NCI-H69 (cell line): ENCODE measurements at places on chromosomes 7 and 10.
A peak's percentile ranks its signal among the peaks of the same experiment; 100 is the strongest.

GRCh38 chr7:964401-965231 lies 10.1 kb upstream of the ADAP1 start:
- peak; percentile 34 for DNase-seq

- no peak for DNase-seq
These were observed 17.4 kb downstream of the KPNA7 start for GRCh38 chr7:99190359-99191009.

- no peak for DNase-seq
These were observed 58.2 kb upstream of the BET1 start for GRCh38 chr7:94062372-94062771.

GRCh38 chr10:100204370-100204769 lies 18.5 kb upstream of the ERLIN1 start:
- no peak for DNase-seq

DNA sequence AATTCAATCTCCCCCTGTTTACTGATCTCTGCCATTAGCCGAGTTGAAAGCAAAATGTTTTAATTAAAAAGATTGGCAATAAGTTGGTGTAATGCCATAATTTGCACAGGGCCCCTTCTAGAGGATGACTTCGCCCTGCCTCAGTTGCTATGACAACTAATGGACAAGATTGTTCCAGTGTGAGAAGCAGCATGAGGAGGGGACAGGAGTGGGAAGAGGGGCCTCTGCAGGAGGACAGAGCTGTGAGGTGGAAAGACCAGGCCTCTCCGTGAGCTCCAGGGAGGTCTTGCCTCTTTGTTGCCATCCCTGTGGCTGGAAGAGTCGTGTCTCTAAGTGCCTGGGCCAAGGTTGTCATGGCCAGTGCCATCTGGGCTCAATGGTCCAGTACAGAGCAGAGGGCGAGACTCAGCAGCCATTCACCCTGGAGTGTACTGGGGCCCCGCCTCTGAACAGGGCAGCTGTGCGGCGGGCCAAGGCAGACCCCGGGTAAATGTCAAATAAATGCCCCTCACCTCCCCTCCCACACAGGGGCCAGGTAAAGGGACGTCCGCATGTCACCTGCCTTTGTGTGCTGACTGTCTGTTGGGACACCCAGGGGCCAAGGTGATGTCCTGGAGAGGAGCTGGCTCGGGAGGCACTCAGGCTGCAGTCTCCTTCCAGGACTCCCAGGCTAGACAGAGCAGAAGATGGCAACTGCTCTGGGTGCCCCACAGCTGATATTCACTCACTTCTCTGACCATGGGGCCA lies 97.0 kb upstream of the RET start:
- DNase-seq: peak; percentile 32

DNA sequence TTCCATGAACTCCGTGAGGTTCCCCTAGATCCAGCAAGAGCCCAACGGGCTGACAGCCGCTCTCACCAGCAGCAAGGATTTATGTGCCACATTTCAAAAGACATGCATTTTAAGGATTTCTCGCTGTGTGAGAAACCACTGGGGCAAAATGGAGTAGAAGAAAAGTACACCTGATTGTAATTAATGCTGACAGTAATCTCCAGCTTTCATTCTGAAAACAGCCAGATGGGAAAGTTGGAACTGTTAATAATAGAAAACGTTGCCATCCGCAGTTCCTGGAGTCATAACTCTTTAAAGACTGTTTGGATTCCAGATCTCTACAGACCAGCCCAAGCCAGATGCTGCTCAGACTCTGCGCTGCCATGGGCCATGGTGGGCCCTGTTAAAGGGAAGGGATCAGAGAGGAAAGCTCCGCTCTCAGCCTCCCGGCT lies 216.9 kb upstream of the GLI3 start:
- no peak for DNase-seq
